CD4-positive, alpha-beta memory T cell (primary cell): ENCODE measurements at places on chromosomes 6 and 20. TPM values are rescaled to one million over a fixed set of nuclear protein-coding genes. Genes with fewer than 3 reads are reported as not detected.

SMOC2 gene
- polyA plus RNA-seq, result not detected

ENPP4 gene
- polyA plus RNA-seq, result 3.2 TPM

PRICKLE4 gene
- polyA plus RNA-seq, result not detected

MTFR2 gene
- polyA plus RNA-seq, result 0.55 TPM

OR12D3 gene
- polyA plus RNA-seq, result not detected
